B cell (primary cell): ENCODE measurements at places on chromosomes 6 and 20.

DNA sequence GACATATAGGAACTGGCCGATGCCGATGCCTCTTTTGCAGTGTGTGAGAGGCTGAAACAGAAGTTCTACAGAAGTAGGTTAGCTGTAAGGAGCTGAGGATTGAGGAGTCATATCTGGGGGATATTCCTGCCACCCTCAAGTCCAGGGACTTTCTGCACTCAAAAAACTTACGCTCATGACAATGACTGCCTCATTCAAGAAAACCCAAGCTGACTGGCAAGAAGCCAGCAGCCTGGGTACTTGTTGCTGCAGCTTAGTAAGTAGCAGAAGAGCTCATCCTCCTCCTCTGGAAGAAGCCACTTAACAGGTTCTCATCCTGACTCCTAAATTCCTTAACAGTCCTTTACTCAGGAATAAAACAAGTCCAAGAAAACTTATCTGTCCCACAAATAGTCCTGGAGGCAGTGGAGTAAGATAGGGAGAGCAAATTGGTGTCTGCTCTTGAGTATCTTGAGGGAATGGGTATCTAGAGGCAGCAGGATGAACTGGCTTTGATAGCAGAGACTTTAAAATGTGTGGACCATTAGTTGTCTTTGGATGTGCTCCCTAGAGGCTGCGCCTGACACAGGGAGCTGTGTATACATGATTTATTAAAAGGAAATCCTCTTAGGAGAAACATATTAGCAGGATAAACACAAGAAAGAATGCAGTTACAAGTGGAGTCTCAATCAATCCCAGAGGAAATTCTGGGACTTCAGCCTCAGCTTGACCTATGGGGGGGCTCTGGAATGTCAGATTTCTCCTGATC, 7.4 kb downstream of the CALHM5 start:
- DNase-seq = no peak

- DNase-seq = no peak
Observed at GRCh38 chr6:13048113-13048512, 280.2 kb downstream of the TBC1D7 start.

DNA sequence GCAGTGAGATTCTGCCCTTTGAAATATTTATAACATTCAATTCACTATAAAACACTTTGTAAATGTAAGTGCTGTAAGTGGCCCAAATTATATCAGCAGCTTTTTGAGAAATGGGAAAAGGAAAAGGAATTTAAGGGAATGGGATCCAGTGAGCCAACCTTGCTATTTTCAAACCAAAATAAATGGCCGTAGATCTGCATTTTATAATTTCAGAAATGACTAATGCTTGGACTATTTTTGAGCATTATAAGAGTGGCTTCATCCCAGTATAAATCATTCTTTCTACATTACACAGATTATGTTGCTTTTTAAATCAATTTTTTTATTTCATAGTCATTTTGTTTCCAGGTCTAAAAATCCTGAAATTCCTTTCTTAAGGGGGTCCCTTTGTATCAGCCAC, 49.2 kb downstream of the ANKRD6 start:
- DNase-seq = no peak

- DNase-seq = peak; percentile 77
Observed at GRCh38 chr6:139271056-139271455, 20.7 kb downstream of the TXLNB start.

- DNase-seq = no peak
Observed at GRCh38 chr6:22965889-22966288, 396.5 kb downstream of the HDGFL1 start.

- peak; percentile 52 for DNase-seq
Observed at GRCh38 chr6:18328540-18328939, 58.6 kb upstream of the RNF144B start.

GRCh38 chr6:111242452-111242851, 155.1 kb downstream of the SLC16A10 start:
- no peak for DNase-seq

DNA sequence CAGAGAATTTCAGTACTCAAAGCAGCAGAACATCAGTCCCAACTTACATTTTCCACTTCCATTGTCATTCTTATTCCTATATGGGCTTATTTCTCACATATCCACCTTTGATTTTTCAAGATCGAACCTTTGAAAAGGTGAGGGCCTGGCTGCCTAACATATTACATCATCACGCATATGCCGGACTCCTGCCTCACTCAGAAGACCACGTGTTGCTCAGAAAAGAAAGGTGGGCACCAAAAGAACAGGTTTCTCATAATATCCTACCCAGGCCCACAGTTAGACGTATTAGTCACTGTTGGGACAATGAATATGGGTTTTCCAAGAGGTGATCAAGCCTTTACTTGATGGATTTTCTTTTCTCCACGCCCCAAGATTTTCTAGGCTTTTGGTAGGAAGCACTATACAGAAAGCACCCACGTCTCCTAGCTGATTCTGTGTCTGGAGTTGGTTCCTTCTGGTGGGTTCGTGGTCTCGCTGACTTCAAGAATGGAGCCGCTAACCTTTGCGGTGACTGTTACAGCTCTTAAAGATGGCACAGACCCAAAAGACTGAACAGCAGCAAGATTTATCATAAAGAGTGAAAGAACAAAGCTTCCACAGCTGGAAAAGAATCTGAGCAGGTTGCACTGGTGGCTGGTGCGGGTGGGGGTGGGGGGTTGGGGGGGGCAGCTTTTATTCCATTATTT, 168.9 kb downstream of the ATXN1 start:
- DNase-seq = no peak

DNA sequence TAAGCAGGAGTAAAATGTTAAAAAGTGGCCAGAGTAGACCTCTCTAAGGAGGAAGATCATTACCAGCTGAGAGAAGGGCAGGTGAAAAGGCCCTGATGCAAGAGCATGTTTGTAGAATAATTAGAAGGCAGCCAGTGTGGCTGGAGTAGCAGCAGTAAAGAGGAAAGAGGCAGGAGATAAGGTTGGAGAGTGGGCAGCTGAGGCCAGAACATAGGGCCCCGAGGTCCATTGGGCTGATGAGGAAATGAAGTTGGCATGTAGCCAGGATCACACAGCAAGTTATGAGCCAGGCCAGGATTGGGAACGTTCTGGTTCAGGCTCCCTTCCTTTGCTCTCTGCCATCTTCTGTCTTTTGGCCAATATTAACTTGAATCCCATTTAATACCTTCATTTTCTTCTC, 51.6 kb downstream of the RALY start:
- DNase-seq = no peak

DNA sequence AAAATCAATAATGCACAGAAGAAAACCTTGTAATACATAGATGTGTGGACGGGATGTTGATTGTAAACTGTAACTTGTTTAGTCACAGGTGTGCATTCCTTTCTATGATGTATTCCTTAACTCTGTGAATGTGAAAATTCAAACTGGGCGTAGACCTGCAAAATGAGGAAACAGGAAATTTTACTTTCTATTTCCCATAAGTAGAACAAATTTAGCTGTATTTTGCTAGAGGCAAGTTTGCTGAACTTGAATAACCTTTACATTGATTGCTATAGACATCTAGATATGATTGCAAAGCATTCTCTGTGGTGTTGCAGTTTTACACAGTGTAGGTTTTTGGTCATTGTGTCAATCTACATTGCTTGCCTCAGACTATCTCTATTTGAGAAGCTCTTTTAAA, 368.4 kb upstream of the MAN1A1 start:
- DNase-seq = no peak

DNA sequence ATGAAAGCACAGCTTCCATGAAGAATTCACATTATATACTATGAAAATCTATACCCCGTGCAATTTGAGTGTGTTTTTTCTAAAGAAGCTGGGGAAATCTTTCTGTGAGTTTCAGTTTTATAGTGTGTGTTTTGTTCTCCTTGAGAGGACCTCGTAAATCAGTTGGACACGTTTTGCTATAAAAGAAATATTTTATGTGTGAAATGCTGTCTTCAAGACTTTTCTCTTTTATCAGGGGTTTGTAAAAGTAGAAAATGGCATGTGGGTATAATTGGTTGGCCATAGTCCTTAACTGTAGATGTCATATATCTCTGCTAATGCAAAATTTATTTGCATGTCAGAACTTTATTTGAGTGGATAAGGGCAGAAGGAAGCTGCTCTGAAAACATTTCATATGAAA, 186.2 kb downstream of the CDH4 start:
- DNase-seq = no peak

DNA sequence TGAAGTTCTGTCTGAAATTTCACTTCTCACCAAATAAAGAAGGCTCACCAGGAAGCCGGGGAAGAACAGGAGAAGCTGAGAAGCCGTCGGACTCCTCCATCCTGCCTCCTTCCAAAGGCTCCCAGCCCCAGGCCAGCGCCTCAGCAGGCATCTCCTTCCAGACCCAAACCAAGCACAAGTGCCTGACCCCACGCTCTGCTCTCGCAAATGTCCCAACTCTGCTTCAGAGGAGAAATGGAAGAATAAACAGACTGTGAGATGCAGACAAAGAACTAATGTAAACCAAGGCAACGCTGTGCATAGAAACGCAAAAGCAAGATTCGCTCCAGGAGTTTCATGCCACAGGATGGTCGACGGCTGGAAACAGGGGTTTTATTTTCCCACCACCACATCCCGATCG, 100.3 kb upstream of the EXOC2 start:
- DNase-seq = no peak

DNA sequence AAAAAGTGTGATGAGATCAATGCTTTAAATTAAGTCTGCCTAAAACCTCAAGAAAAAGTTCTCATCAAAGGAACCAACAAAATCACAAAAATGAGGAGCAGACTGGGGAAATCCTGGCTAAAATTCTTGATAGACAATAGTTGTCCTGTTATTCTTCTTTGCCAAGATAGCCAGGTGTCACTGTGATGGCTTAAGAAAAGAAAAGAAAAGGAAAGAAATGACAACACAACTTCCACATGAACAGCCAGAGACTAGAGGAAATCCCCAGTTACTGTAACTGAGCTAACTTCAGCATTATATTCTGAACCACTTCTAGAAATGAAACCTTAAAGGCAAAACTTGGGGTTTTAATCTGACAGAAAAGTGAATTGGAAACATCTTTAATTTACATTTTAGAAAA, 129.6 kb downstream of the CD24 start:
- DNase-seq = peak; percentile 49

GRCh38 chr6:54014440-54014839, 96.8 kb upstream of the MLIP start:
- no peak for DNase-seq

- DNase-seq = no peak
Observed at GRCh38 chr20:62700261-62700930, 8.2 kb upstream of the NTSR1 start.

GRCh38 chr20:16097788-16098187, 475.5 kb downstream of the KIF16B start:
- no peak for DNase-seq

GRCh38 chr20:16678779-16679178, 51.0 kb upstream of the SNRPB2 start:
- no peak for DNase-seq
